ENCODE measurements at places on chromosomes 3 and 15. TPM values are rescaled to one million over a fixed set of nuclear protein-coding genes. Genes with fewer than 3 reads are reported as not detected.

The RYR3 gene
- total RNA-seq: not detected

The ZNF860 gene
- total RNA-seq: not detected

The CHRD gene
- 0.04 TPM for total RNA-seq

The CGNL1 gene
- total RNA-seq: not detected

The SAMMSON gene
- not detected for total RNA-seq

The PLXND1 gene
- 15.2 TPM for total RNA-seq

The AGTR1 gene
- not detected for total RNA-seq

The ECE2 gene
- not detected for total RNA-seq

The SLC30A4 gene
- 3.1 TPM for total RNA-seq

The CCR1 gene
- 1.8 TPM for total RNA-seq

The SH3GL3 gene
- total RNA-seq: not detected

The TRH gene
- total RNA-seq: not detected
